ENCODE measurements at places on chromosomes 7 and 10. TPM values are rescaled to one million over a fixed set of nuclear protein-coding genes. Genes with fewer than 3 reads are reported as not detected.

The NDUFB2 gene
- total RNA-seq: 205 TPM

The COL28A1 gene
- total RNA-seq: not detected

The SPOCK2 gene
- 217 TPM for total RNA-seq

The ARMC3 gene
- not detected for total RNA-seq

The HTR5A gene
- not detected for total RNA-seq

The CYP17A1 gene
- not detected for total RNA-seq

The UCN3 gene
- total RNA-seq: not detected

The TMEM225B gene
- total RNA-seq: 2.4 TPM

The CHAT gene
- total RNA-seq: not detected

The POR gene
- total RNA-seq: 53.8 TPM

The LIPJ gene
- 0.18 TPM for total RNA-seq

Measured in T-helper 2 cell treated with Interferon-gamma antibody and Interleukin-4, amounts not matched to agents 100 ng/mL and 5 ng/mL, for 36 hours (primary cell).